Smooth muscle cell of bladder (primary cell): ENCODE measurements at places on chromosomes 3 and 15. TPM values are rescaled to one million over a fixed set of nuclear protein-coding genes. Genes with fewer than 3 reads are reported as not detected.

LYZL4 gene
- not detected in 2 replicates for total RNA-seq

ABI3BP gene
- 1.3 and 4.3 TPM in 2 replicates for total RNA-seq

ZBTB47 gene
- total RNA-seq = 21.5 and 38.2 TPM in 2 replicates

WNT5A gene
- total RNA-seq = 4.4 and 35.6 TPM in 2 replicates

FYCO1 gene
- total RNA-seq = 47.5 and 57.2 TPM in 2 replicates

CTXND1 gene
- under 0.01 TPM in 1 of 2 replicates, not detected in the other for total RNA-seq

CCNB2 gene
- 7.1 and 9.0 TPM in 2 replicates for total RNA-seq

GPR62 gene
- total RNA-seq = under 0.01 and 0.09 TPM in 2 replicates

RRP9 gene
- 28.4 and 42.2 TPM in 2 replicates for total RNA-seq

SLC24A5 gene
- not detected in 2 replicates for total RNA-seq

APBA2 gene
- 5.2 and 17.8 TPM in 2 replicates for total RNA-seq

CPNE4 gene
- under 0.01 TPM in 1 of 2 replicates, not detected in the other for total RNA-seq

CLDN16 gene
- total RNA-seq = under 0.01 TPM in 1 of 2 replicates, not detected in the other

RPL4 gene
- 1,618 and 1,908 TPM in 2 replicates for total RNA-seq

RNU5B-1 gene
- not detected in 2 replicates for total RNA-seq

DZIP1L gene
- total RNA-seq = 21.2 and 29.4 TPM in 2 replicates

EFCC1 gene
- total RNA-seq = 4.8 TPM in 1 of 2 replicates, not detected in the other

PPP2R3A gene
- 7.0 and 7.5 TPM in 2 replicates for total RNA-seq

CHD2 gene
- total RNA-seq = 60.7 and 73.9 TPM in 2 replicates

TMEM158 gene
- 21.2 and 35.7 TPM in 2 replicates for total RNA-seq

IQCF5 gene
- total RNA-seq = not detected in 2 replicates

RGMA gene
- total RNA-seq = 0.28 and 0.46 TPM in 2 replicates

RASGRP1 gene
- 0.37 and 0.43 TPM in 2 replicates for total RNA-seq

GABRB3 gene
- 0.71 and 1.6 TPM in 2 replicates for total RNA-seq
